NCI-H524 treated with DMSO at 0.1 percent for 48 hours (cell line): ENCODE measurements at places on chromosomes 12 and 14.

DNA sequence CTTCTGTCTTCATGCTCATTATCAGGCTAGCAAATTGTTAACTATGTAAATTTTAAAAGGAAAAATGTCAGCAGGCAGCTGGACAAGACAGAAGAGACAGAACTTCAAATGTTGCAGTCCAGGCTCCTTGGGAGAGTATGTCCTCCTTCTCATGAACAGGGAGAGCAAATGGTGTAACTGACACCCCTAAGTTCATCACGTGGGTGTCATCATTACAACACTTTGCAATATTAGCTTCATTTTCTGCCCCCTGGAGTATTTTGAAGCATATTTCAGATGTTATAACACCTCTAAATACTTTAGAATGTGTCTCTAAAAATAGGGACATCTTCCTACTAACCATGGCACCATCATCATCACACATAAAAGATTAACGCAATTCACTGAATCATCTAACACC, 62.1 kb downstream of the ZNF664 start:
- no peak for DNase-seq

- peak; percentile 66 for DNase-seq
Measured at GRCh38 chr12:108187831-108188230, 58.7 kb downstream of the WSCD2 start.

GRCh38 chr12:10994307-10994706, 3.8 kb downstream of the TAS2R20 start:
- DNase-seq = no peak

GRCh38 chr12:98456576-98457573, 58.5 kb upstream of the TMPO start:
- DNase-seq = no peak

- no peak for DNase-seq
Measured at GRCh38 chr12:58809064-58809607, 111.2 kb downstream of the LRIG3 start.

DNA sequence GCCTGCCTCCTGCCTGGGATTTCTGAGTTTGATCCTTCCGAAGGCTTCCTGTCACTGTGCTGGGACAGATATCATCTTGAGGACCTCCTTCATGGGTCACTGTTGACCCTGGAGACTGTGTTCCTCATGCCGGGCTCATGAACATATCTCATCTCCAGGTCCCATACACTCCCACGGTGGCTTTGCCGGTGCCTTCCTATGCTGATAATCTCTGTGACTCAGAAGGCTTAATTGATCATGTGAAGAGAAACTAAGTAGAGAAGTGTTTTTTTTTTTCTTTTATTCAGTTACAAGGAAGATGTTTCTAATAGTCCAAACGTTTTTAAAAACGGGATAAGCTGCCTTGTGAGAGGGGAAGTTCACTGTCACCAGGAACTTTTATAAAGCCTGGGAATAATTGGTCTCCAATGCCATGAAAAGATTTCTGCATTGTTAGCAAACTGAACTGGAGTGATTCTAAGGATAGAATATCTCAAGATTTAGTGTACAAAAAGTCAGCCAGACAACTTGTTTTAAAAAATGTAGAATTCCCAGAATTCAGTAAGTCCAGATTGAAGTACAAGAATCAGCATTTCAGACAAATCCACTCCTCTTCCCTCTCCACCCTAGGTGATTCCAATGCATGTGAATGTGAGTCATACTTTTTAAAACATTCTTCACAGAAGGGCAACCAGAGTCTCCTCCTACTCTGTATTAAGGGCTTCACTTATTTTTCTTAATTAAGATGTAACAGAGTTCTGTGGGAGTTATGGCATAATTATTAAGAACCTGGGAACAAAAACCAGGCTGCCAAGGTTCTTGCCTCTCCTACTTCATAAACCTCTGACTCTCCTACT, 139.8 kb upstream of the LGR5 start:
- DNase-seq = no peak

DNA sequence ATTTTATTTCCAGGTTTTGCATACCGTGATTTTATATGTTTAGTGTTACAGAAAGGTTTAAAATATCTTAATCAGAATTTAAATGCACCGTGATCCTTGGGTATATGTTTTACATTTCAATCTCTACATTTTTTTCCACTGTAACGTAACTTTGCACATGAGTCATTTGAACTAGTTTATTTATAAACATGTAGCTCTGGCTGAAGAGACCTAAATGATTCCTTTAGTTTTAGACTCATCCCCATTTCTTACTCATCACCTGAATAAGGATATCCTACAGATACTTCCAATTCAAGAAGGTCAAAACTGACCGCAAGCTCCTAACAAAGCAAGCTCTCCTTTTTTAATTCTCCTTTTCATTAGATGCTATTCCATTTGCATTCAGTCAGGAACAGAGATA, 42.7 kb upstream of the SLC6A15 start:
- DNase-seq = no peak

- no peak for DNase-seq
Measured at GRCh38 chr14:96261053-96261452, 5.0 kb downstream of the BDKRB1 start.

DNA sequence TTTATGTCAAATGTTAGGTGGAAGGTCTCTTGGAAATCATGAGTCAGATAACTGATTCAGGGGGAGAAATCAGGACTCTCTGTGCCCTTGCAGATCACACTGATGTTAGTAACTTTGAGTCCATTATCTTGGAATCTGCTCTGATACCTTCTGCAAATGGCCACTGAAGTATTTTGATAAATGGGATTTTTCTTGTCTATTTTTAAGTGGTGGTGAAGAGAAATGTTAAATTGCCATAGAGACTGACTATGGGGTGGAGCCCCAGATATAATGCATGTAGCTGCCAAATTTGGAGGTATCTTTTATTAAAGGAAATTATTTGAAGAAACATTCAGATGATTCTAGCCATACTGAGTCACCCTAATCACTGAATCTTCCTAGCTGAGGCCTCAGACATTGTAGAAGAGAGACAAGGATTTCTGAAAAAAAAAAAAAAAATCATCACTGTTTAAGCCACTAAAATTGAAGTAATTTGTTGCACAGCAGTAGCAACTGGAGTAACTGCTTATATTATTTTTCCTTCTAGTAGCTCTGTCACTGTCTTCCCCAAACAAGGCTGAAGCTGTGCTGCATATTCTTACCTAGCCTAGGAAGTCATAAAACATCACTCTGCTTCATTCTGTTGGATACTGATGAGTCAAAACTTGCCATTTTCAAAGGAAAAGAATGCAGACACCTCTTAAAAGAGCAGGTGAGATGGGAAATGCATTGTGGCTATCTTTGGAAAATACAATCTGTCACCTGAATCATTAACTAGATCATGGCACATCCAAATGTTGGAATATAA, 36.0 kb upstream of the CLEC14A start:
- DNase-seq = no peak

DNA sequence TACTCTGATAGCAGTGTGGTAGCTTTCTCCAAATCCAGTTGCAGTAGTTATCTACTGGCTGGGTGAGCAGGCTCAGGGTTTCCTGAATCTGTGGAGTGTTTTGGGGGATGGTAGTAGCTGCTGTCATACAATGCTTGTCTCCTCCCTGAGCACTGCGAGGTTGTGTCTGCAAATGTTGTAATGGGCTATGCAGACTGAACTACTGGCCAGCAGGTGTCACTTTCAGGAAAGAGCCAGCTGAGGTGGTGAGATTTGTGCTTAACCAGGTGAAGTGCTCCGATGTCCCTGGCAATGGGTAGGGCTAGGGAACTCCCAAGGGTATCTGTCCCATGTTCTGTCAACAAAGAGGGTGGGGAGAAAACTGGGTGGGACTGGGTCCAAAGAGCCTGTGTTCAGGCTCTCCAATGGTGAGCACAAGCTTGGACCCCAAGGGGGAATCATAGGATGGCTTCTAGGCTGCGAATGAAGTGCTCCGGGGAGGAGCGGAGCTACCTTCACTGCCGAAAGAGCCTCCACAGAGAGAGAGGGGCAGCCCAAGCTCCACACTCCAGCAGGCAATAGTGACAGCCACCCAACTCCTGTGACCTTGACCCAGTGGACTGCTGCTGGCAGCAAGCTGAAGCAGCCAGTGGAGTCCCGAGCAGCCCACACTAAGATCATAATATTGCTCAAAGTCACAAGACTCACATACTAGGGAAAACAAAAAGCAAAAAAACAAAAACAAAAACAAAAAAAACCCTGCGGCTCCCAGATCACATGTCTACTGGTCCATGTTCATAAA, 1324.0 kb upstream of the USP15 start:
- no peak for DNase-seq

DNA sequence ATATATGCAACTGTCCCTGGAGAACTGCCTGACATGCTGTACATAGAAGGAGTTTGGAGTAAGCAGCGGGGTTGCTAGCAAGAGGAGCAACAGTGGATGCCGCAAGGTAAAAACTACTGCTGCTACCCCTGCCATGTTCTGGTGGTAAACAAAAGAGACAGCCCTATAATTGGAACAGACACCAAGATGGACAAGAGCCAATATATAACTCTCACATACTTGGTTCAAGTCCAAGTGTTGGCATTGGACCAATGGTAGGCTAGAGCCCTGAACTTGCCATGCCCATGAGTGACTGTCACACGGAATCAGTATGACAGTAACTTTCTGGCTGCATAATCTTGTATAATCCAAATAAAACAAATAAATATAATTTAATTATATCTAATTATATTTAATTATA, 13.7 kb downstream of the ATXN7L3B start:
- DNase-seq = no peak

DNA sequence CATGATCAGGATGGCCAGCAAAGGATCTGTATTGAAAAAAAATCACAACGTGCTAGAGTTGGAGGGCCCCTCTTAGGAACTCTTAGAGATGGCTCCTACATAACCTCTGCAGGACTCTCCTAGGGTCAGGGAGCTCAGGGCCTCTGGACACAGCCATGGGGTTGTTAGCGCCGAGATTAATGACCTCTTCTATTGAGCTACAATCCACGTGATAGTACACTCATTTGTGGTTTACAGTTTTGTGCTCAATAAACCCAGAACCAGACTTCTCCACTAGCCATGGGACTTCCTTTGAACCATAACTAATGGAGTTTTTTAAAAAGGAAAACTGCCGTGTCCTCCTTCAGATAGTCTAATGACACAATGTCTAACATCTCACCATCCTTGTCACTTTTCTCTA, 29.6 kb upstream of the HDAC7 start:
- DNase-seq = no peak

DNA sequence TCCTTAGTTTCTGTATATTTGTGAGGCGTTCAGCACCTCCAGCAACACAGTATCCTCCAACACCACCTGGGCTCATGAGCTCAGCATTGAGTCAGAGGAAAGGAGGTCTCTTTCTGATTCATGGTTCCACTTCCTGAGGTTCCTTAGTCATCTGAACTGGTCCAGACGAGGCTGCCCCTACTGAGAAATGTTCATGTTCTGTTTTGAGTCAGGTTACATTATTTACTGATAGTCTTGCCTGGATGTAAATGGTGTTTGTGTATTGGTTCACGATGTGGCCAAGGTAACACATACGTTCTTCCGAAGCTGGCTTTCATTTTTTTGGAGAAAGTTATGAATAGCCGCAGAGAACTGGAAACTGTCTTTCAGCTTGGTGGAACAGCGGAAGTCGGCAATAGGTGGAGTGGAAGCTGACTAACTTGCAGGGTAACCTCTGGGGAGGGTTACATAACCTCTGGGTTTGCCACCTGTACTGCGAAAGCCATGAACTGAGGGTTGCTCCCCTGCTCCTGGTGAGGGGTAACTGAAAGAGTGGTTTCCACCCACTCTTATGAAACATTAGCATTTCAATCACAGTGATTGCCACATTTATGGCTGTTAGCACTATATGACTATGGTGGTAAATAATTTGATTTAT, 42.2 kb upstream of the MANSC4 start:
- no peak for DNase-seq

GRCh38 chr12:54861927-54862326, 7.6 kb downstream of the MUCL1 start:
- no peak for DNase-seq
